Subcutaneous preadipocyte (primary cell): ENCODE measurements at places on chromosomes 13 and 19. TPM values are rescaled to one million over a fixed set of nuclear protein-coding genes. Genes with fewer than 3 reads are reported as not detected.

CACNG8 gene
- 0.20 TPM in 1 of 2 replicates, not detected in the other for total RNA-seq

ACP5 gene
- 0.20 and 0.37 TPM in 2 replicates for total RNA-seq

MAP4K1 gene
- under 0.01 TPM in 1 of 2 replicates, not detected in the other for total RNA-seq

CKM gene
- total RNA-seq, result under 0.01 TPM in 1 of 2 replicates, not detected in the other

EBI3 gene
- under 0.01 TPM in 1 of 2 replicates, not detected in the other for total RNA-seq

ZBTB32 gene
- not detected in 2 replicates for total RNA-seq

F10 gene
- 0.98 and 6.6 TPM in 2 replicates for total RNA-seq

IZUMO4 gene
- 2.2 and 2.5 TPM in 2 replicates for total RNA-seq

ZNF534 gene
- total RNA-seq, result under 0.01 and 0.20 TPM in 2 replicates

KASH5 gene
- not detected in 2 replicates for total RNA-seq

KLK14 gene
- total RNA-seq, result not detected in 2 replicates

TPP2 gene
- total RNA-seq, result 49.6 and 78.2 TPM in 2 replicates

ZNF433 gene
- total RNA-seq, result 0.98 and 1.5 TPM in 2 replicates
